ENCODE measurements at places on chromosomes 6 and 20.

DNA sequence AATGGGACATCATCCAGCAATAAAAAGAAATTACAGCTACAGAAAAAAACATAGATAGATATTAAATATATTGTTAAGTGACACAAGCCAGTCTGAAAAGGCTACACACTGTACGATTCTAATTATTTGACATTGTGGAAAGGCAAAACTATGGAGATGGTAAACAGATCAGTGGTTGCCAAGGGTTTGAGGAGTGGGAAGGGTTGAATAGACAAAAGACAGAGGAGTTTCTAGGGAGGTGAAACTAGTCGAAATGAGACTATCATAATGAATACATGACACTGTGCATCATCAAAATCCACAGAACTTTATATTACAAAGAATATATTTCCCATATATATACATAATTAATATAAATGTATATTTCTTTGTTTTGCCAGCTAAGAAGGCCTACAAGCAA, 9.8 kb downstream of the EPM2A start:
- no peak for DNase-seq

- no peak for DNase-seq
Measured at GRCh38 chr6:70380771-70381416, 32.4 kb upstream of the FAM135A start.

- DNase-seq: no peak
Measured at GRCh38 chr20:24968278-24968800, 19.3 kb downstream of the CST7 start.

GRCh38 chr6:71430018-71430417, 141.4 kb downstream of the OGFRL1 start:
- no peak for DNase-seq
